ENCODE measurements at places on chromosomes 3 and 15. TPM values are rescaled to one million over a fixed set of nuclear protein-coding genes. Genes with fewer than 3 reads are reported as not detected.

The ALDH1A3 gene
- total RNA-seq = 72.8 TPM

The CRYBG3 gene
- total RNA-seq = 23.5 TPM

The CDHR4 gene
- total RNA-seq = not detected

The ITGA11 gene
- total RNA-seq = 15.8 TPM

DNA sequence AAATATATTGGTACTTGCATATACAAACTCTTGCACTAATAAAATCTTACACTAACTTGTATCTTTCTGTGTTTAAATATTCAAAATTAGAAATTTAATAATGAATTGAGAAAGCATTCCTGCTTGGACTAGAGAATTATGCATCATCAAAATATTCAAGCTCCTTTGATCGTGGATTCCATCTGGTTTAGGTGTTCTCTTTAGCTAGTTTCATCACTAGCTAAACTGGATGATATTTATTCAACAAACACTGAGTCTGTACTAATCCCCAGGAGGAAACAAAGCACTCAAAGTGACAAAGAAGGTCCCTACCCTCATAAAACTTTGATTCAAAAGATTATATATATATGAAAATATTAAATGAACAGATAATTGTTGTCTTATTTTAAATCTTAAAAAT lies 1360.9 kb upstream of the ALCAM start:
- no peak overlapping the region for H3K27ac ChIP-seq
- H3K27me3 ChIP-seq = no peaks in the 10 kb centered on the region
- no peak overlapping the region for H3K4me3 ChIP-seq

GRCh38 chr3:20537234-20537633 lies 351.2 kb upstream of the SGO1 start:
- DNase-seq = no peak
- no peak overlapping the region for H3K4me3 ChIP-seq
- no peak overlapping the region for H3K27ac ChIP-seq
- H3K4me1 ChIP-seq = no peaks in the 10 kb centered on the region
- H3K36me3 ChIP-seq = no peaks in the 10 kb centered on the region

DNA sequence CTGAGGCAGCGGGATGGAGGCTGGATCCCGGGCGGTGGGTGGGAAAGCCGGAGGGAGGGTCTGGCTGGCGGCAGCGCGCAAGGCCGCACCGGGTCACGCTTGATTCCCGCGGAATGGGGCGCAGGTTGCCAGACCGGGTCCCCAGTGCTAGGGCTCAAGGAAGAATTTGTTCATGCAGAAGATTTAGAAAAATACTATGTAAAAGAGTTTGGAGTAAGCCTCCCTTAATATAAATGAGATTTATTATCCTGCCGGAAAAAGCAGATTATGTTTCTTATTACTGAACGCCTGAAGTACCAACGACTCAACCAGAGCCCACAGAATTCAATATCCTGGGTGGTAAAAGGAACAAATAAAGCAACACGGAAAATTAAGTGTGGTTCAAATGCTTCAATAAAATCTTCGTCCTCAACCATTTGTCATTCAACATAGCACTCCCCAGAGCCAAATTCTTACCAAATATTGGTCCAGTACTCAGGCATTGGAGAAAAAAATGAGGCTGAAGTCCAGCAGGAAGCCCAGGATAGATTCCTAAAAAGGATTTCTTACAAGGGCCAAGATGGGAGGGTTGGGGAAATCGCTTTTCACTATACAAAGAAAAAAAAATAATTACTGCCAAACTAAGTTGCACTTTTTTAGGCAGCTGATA lies 1.2 kb upstream of the ZBTB20 start:
- no peaks in the 10 kb centered on the region for H3K27me3 ChIP-seq
- DNase-seq = no peak
- peaks cover 16% of the 10 kb centered on the region for H3K4me1 ChIP-seq
- no peaks in the 10 kb centered on the region for H3K36me3 ChIP-seq
- peak overlapping the region; percentile 100 for H3K27ac ChIP-seq
- peak overlapping the region; percentile 87 for H3K4me3 ChIP-seq

- no peak for DNase-seq
- H3K27ac ChIP-seq = no peak overlapping the region
Measured at GRCh38 chr15:81047928-81048327, 47.2 kb downstream of the TLNRD1 start.

DNA sequence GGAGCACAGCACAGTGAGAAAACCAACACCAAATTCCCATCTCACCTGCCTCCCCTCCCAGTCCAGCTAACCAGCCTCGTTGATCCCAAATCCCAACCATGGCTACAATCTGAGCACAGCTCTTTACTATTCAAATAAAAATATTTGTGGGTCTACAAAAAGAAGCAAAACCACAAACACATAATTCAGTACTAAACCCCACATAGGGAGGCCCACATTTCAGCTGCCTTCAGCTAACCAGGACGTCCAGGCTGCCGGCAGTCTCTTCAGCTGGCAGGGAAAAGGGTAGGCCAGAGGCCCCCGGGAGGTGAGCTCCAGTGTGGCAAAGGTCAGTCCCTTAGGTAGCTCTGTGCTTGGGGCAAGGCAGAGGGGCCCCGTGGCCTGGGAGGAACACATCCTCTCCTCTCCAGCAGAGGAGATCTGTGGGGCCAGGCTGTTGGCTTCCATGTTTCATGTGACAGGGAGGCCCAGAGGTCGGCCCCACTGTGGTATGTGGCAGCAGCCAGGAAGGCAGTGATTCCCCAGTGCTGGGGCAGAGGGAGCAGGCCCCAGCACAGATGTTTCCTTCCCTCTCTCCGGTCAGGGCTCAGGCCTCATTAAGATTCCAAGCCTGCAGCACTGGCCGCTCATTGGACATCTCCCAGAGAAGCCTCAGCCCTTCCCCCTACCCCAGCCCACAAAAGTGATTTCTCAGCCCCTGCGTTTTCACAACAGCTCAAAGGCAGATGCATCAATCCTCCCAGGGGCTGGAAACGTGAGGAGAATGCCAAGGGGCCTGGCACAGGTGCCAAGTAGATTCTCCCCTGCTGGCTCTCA lies 381.4 kb downstream of the NTRK3 start:
- no peak for DNase-seq
- no peaks in the 10 kb centered on the region for H3K36me3 ChIP-seq

DNA sequence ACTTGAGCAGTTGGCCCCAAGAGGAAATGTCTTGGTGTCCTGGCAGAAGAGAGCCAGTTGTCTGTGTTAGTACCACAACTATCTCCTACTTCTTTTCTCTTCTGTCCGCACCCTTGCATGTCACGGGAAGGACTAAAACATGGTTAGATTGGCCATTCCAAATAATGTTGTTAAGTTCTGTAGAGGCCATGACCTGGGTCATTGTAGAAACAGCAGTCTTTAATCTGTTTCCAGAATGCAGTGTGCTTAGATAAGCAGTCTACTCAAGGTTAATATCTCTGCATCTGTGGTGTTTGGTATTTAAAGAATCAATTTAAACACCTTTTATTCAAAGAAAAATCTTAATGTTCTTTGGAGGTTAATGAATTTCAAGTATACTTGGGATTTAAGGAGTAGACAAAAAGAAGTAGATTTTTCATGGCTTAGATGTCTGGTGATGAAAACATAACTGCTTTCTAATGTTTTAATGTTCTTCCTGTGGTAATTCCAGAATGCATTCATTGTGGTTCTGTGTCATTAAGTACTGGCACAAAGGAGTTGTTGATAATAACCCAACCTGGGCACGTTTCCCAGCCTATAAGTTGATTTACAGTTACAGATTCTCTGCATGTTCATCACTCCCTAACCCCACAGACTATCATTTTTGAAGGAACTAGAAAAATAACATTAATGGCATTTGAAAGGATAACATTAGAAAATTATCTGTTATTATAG lies 58.9 kb downstream of the TMEM108 start:
- H3K4me1 ChIP-seq = peaks cover 14% of the 10 kb centered on the region
- H3K27ac ChIP-seq = no peak overlapping the region
- H3K27me3 ChIP-seq = no peaks in the 10 kb centered on the region
- no peaks in the 10 kb centered on the region for H3K36me3 ChIP-seq
